ENCODE measurements at places on chromosomes 5 and 9.

DNA sequence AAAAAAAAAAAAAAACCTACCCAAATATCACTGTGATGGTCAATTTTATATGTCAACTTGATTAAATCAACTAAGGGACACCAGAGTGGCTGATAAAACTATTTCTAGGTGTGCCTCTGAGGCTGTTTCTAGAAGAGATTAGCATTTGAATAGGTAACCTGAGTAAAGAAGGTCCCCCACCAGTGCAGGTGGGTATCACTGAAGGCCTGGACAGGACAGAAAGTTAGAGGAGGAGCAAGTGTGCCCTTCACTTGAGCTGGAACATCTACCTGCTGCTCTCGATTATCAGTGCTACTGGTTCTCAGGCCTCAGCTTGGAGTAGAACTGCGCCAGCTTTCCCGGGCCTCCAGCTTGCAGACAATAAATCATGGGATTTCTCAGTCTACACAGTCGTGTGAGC is 88.7 kb downstream of the TLE1 start:
- no peak for DNase-seq

- no peak for DNase-seq
Measured at GRCh38 chr5:97408331-97408730, 225.3 kb upstream of the RIOK2 start.

- DNase-seq = peak; percentile 37
Measured at GRCh38 chr5:178380086-178380485, 147.5 kb upstream of the PHYKPL start.

DNA sequence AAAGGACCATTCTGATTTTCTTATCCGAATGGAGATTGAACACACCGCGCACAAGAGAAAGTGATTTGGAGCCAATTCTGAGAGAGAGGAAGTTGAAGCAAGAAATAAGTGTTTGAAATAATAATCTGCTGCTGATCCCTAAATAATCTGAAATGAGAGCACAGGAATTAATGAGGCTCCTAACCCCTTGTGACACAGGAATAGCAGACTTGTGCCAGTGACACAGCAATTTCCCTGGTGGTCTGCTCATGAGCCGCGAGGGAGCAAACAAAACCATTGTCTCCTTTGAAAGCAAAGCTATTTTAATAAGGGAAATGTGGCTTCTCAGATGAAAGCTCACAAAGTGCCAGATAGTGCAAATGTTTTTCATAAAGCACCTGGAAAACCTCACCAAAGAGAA is 936.1 kb upstream of the WWC1 start:
- DNase-seq = no peak

GRCh38 chr5:121974261-121974660 is 12.5 kb downstream of the SRFBP1 start:
- DNase-seq = no peak

- DNase-seq = no peak
Measured at GRCh38 chr9:134242706-134243105, 78.3 kb upstream of the RNU6ATAC start.

- DNase-seq = no peak
Measured at GRCh38 chr5:78533356-78533755, 115.2 kb downstream of the LHFPL2 start.

- DNase-seq = peak; percentile 29
Measured at GRCh38 chr5:175681045-175681967, 23.4 kb downstream of the HRH2 start.

- no peak for DNase-seq
Measured at GRCh38 chr5:122736086-122736845, 38.6 kb upstream of the SNX2 start.

DNA sequence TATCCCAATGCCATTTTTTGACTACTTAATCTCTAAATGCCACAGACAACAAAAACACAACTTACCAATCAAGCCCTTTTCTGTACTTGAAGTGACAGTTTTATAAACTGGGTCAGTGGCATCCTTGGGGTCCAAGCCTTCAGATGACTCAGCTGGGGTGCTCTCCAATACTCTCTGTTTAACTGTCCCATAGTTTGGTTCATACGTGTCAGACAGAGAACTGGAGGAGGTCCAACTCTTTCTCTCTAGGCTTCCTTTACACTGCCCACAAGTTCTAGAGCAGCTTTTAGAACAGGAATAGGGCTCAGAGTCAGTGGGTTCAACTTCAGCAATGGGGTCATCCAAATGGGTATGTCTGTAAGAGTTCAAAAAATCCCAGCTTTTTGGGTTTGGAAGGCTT is 166.9 kb downstream of the CDC42SE2 start:
- no peak for DNase-seq

DNA sequence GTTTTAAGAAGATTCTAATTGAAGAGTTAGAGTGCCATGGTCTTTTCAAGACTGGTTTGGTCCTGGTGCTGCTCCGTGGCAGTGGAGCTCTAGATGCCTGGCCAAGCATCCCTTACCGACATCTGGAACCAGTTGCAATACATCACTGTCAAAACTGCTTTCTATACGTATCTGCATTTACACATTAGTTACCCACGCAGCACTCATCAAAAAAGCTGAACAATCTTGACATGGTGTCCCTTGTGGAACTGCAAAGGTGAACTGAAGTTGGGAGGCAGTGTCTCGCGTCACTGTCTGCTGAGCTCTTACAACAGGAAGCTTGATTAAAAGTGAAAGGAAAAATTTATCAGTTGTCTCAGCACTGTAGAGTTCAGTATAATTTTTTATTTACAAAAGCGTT is 82.6 kb downstream of the PBX3 start:
- no peak for DNase-seq

- DNase-seq = no peak
Measured at GRCh38 chr9:29741169-29741568, 2167.9 kb upstream of the C9orf72 start.

- DNase-seq = no peak
Measured at GRCh38 chr5:134112726-134113362, 1.6 kb upstream of the TCF7 start.

- DNase-seq = no peak
Measured at GRCh38 chr5:57137401-57137800, 36.5 kb upstream of the GPBP1 start.

Data from chondrocyte (in vitro differentiated cells).